ENCODE measurements at places on chromosomes 7 and 10.

DNA sequence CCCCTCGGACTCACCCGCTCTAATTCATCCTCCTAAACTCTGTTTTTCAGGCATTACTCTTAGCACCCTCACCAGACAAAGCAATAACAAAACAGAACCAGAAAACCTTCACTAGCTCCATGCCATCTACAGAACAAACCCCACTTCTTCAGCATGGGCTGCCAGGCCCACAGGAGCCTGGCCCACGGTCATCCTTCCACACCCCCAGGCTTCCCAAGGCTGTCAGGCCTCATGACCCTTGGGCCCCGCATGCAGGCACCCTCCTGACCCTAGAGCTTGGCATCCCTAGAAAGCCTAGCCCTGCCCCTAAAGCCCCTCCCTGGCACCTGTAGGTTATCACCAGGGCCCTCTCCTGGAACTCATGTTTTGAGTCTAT lies 59.6 kb downstream of the PRKAG2 start:
- DNase-seq = no peak

DNA sequence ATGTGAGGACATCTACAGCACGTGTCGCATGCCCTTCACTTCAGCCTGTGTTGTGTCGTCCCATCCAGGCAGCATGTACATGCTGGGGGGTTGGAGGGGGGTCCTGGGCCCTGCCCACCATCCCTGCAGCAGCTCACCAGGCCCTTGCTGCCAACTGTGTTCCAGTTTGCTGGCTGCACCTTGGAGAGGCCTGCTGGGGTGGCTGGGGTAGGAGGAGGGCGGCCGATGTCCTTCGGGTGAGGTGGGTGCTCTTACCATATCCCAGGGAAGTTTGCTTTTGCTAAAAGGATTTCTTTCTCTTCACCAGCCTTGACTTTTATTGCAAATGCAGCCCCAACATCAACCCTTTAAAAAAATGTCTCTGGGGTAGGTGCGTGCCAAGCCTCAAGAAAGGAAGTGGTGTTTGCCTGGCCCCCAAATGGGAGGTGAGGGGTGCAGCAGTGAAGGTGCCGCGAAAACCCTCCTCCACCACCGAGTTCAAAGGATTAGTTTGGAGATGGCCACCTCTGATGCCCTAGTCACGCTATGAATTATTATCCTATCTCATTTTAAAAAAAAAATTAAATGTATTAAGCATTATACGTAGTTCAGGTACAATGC lies 165.8 kb upstream of the KLF6 start:
- no peak for DNase-seq

DNA sequence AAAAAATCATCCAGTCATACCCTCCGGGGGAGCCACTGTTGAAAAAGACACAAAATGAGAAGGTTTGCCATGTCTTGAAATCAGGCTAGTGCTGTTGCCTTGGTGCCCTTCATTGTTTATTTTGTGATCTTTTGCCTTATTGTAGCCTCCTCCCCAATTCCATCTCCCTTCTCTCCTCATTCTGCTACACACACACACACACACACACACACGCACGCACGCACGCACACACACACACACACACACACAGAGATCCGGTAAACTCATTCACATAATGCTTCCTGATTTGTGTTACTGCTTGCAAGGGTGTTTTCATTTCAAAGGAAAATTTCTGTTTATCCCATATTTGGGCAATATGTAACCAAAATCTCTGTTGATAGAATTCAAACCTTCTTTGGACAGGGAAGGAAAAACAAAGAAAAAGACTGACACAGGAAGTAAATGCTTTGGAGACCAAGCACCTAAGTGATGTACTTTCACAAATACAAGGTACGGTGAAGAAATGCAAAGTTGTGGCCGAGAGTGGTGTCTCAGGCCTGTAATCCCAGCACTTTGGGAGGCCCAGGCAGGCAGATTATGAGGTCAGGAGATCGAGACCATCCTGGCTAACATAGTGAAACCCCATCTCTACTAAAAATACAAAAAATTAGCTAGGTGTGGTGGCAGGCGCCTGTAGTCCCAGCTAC lies 141.1 kb upstream of the CDK13 start:
- DNase-seq = no peak

- DNase-seq = no peak
Observed at GRCh38 chr10:57905861-57906260, 361.8 kb downstream of the IPMK start.

- no peak for DNase-seq
Observed at GRCh38 chr10:100836891-100837290, 75.9 kb upstream of the SLF2 start.

- DNase-seq = no peak
Observed at GRCh38 chr10:108003576-108003975, 839.1 kb upstream of the SORCS1 start.

DNA sequence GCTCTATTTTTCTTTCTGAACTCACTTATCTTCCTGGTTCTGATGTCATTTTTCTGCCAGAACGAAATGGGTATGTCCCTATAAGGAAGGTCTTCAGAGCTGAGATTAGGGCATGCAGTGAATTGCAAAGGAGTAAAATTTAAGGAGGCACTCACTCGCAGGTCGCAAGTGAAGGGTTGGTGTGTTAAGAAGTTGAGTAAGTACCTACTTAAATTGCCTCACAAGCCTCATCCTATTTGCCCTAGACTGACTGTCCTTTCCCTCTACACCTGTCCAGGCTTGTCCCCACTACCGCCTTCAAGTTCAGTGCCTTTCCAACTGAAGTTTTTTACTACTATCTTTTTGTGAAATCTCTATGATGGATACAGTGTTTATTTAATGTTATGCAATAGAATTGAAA lies 191.5 kb downstream of the AHR start:
- no peak for DNase-seq

DNA sequence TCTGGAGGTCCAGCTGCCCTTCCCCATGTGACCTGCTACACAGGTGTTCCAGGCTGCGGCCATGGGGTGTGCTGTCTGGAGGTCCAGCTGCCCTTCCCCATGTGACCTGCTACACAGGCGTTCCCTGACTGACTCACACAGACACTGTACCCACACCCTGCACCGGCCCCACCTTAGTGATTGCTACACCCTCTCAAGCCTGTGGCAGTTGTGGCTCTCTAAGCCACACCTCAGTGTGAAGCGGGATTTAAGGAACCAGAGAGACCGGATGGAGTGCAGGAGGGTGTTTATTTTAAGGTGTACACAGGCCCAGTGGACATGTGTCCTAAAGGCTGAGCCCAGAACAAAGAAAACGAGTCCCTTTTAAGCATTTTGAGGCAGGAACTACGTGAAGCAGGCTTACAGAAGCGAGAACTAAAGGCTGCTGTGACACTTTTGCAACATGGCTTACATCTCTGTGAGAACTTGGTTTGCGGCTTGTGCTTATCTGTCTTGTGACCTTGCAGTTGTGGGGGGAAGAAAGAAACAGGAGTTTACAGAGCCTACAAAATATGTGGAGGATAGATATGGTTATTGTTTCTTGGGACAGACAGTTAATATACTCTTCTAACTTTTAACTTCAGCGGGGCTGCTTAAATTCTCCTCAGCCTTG lies 326.4 kb downstream of the PAXIP1 start:
- peak; percentile 18 for DNase-seq

- no peak for DNase-seq
Observed at GRCh38 chr10:69453795-69454194, 2.5 kb downstream of the TSPAN15 start.

- DNase-seq = no peak
Observed at GRCh38 chr7:84953234-84953633, 233.6 kb downstream of the SEMA3D start.

- peak; percentile 70 for DNase-seq
Observed at GRCh38 chr7:28988810-28989209, 30.7 kb upstream of the TRIL start.

DNA sequence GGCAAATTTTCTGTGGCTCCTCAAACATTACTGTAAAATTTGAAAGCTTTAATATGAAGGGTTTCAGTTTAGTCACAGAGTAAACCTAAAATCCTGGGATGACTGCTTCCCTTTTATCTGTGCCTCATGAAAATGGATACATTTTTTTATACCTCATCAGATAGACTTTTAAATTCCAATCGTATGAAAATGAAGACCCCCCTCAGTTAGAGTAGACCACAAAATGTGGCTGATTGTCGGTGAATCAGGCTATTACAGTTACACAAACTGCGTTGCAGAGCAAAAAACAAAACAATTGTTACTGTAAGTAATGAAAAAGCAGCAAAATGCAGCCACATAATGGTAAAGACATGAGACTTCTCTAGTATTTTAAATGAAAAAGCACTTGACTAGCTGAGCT lies 296.2 kb downstream of the CNTNAP2 start:
- DNase-seq = no peak

DNA sequence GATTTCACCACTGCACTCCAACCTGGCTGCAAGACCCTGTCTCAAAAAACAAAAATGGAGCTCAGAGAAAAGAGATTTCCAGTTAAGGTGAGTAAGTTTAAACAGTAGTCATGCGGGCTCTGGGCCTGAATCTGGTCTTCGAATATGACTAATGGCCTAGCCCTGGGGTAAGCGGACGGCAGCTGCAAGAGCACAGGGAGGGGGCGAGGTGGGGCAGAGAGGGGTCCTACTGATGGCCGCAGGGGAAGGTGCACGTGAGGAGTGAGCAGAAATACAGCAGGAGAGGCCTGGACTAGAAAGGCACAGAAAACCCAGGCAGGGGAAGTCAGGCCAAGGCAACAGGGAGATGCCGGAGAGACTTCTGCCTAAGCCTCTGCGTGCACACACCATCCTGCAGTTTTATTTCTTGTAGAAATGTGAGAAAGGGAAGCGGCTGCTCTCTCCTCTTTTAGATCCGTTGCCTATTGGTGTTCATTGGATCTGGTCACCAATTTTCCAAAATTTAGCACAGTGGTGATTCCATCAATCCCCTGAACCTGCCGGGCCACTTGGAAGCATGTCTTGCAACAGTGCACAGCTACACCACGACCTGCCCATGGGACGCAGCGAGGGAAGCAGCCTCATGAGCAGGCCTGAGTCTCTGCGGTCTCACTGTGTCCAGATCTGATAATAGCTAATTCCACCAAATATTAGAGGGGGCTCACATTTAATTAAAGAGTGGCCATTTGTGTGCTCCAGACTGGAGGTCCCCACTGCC lies 139.0 kb downstream of the PAXIP1 start:
- no peak for DNase-seq

- no peak for DNase-seq
Observed at GRCh38 chr10:36451391-36451970, 673.9 kb upstream of the ANKRD30A start.

- no peak for DNase-seq
Observed at GRCh38 chr10:61628151-61628874, 34.4 kb upstream of the CABCOCO1 start.

GRCh38 chr7:129646369-129647021 lies 35.0 kb downstream of the NRF1 start:
- DNase-seq = no peak

DNA sequence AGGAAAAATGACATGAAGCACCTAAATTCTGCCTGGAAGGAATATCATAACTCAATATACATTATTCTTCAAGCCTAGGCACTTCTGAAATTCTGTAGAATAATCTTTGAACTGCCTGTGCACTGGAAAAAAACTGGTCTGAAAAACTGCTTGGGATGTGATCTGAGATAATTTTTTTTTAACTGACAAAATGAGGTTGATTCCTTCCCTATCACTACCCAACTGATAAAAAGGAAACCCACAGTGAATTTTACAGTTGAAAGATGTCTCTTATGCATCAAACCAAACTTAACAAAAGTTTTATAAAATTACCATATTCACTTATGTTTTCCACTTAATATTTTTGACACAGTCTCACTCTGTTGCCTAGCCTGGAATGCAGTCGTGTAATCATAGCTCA lies 67.2 kb upstream of the FAM133B start:
- no peak for DNase-seq

DNA sequence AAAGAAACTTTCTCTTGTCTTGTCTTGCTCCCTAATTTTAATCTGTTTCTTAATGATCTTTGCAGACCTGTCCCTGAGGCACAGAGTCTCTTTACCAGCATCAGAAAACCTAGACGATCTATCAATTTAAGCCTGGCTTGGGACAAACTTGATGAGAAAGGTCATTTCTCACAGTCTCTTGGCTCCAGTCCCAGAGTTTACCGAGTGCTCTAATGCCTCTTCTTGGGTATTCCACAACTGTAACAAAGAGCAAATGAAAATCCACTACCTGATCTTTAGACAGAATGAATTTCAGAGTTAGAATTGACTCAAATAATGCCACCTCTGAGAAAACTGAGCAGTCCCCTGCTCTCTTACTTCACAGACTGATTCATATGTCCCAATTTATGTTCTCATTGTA lies 106.4 kb upstream of the DNAJB12 start:
- no peak for DNase-seq

- no peak for DNase-seq
Observed at GRCh38 chr7:4137552-4137951, 544.5 kb upstream of the FOXK1 start.

GRCh38 chr10:92720831-92721165 lies 31.0 kb downstream of the HHEX start:
- DNase-seq = no peak

GRCh38 chr7:96021568-96021967 lies 249.2 kb downstream of the DYNC1I1 start:
- DNase-seq = no peak

DNA sequence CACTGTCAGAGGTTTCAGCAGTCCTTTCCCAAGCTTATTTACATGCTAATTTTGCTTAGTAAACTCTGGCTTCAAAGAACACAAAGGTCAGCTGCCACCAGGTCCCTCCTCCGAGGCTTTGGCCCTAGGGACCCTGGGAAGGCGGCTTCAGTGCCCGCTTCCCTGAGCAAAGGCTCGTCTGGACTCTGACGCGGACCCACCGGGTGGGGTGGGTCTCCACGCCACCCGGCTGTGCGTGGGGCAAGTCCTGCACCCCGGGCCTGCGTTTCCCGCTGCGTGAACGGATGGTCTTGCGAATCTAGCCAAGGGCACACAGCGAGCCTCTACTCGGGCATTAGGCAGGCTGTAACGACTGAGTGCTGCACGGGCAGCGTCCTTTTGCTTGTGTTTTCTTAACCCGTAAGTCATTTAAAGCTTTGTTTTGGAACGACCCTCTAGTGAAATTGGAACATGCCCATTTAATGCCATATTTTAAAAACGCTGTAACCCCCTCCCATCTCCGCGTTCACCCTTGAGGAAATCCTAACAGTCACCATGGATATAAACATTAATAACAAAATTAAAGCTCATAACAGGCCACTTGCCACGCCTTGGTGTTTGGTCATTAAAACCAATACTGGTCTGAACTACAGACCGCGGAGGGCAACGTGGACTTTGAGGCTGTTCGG lies 828 bp downstream of the BNIP3 start:
- DNase-seq = peak; percentile 32

All from kidney tubule cell (primary cell).